ENCODE measurements at places on chromosomes 12 and 14. TPM values are rescaled to one million over a fixed set of nuclear protein-coding genes. Genes with fewer than 3 reads are reported as not detected.

Gene TAS2R9
- not detected for total RNA-seq

Gene AMHR2
- total RNA-seq = 0.24 TPM

Gene CLEC12A
- not detected for total RNA-seq

Gene HOXC10
- not detected for total RNA-seq

Gene PDZRN4
- 0.90 TPM for total RNA-seq

Gene TCL1A
- total RNA-seq = 8.5 TPM

Gene MLEC
- 217 TPM for total RNA-seq

Gene HOXC9
- not detected for total RNA-seq

Gene DPF3
- total RNA-seq = 1.0 TPM

Gene MAP1LC3B2
- total RNA-seq = 0.54 TPM

Gene A2M
- total RNA-seq = not detected

Gene ADAM21
- total RNA-seq = not detected

Gene TSHR
- total RNA-seq = not detected
